Choroid plexus epithelial cell (primary cell): ENCODE measurements at places on chromosomes 11 and 22.

GRCh38 chr11:125952973-125953372, 7.1 kb downstream of the VSIG10L2 start:
- DNase-seq, result no peak

DNA sequence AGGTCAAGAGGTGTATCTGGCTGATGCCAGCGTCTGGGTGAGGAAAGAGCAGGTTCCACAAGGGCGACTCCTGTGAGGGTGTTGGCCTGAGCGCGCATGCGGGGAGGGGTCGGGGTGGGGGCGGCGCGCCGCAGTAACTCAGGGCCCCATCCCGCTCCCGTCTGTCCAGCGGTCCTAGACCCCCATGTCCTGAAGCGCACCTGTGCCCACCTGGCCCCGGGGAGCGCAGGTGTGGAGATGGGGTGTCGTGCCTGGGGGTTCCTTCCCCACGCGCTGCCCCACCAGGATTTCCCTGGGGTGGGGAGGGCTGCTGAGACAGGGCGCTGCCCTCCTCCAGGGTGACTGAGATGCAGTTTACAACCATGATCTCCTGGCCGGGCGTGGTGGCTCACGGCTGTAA, 20.9 kb downstream of the RNH1 start:
- no peak for DNase-seq

- no peak for DNase-seq
These were observed 117.7 kb downstream of the PGR start for GRCh38 chr11:101011881-101012280.

GRCh38 chr22:44821741-44822475, 69.5 kb downstream of the ARHGAP8 start:
- DNase-seq, result no peak

DNA sequence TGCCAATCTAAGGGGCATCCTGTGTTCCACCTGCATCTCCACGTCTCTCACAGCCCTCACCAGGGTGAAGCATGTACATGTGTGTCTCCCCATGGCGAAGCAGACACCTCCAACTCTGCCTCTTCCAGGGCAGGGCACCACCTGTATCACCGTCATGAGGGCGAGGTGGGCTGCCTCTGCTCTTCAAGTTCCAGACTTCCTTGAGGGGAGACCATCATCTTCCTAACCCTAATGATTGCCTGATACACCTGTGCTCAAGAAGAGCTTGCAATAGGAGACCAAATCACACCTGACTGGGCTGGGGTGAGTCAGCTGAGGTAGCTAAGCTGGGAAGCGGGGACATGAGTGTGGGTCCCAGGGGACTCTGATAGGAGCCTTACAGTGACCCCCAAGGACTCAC, 43.7 kb downstream of the GAB4 start:
- no peak for DNase-seq

- DNase-seq, result no peak
These were observed 4.3 kb downstream of the MRGPRG start for GRCh38 chr11:3214420-3214699.

DNA sequence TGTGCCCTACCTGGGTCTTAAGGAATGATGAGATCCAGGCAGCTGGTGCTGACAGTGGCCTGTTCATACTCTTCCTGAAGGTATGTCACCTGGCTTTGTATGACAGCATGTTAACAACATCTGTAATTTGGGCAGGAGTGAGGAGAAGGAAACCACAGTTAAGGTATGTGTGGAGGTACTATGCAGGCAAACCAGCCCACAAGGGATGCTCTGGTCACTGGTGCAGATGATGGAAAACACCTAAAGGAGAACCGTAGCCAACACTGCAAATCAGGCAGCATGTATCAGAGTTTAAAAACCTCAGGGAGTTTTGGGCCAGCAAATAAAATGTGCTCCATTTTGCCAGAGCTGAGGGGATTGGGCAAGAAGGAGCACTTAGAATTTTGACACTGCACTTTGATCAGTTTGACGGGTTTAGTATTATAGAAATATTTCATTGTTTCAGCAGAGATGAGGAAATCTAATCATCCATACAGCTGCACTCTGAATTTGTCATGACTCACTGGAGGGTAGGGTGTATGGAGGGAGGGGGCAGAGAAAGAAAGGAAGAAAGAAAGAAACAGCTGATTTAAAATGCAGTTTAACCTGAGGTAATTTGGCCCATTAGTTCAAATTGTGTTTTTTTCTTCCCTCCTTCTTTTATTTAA, 260.9 kb downstream of the KIRREL3 start:
- no peak for DNase-seq
